ENCODE measurements at places on chromosomes 1 and 21. TPM values are rescaled to one million over a fixed set of nuclear protein-coding genes. Genes with fewer than 3 reads are reported as not detected.

Gene S100A4
- total RNA-seq: 3.2 TPM

Gene TAL1
- 5.8 TPM for total RNA-seq

Gene REN
- total RNA-seq: not detected

Gene CHAF1B
- 3.9 TPM for total RNA-seq

Measured in diencephalon (tissue), 1 donor.